Adrenal gland (tissue), 19 donors: ENCODE measurements at places on chromosomes 12 and 14.

GRCh38 chr12:93686572-93687356, 9.6 kb downstream of the CRADD start:
- DNase-seq = no peak

DNA sequence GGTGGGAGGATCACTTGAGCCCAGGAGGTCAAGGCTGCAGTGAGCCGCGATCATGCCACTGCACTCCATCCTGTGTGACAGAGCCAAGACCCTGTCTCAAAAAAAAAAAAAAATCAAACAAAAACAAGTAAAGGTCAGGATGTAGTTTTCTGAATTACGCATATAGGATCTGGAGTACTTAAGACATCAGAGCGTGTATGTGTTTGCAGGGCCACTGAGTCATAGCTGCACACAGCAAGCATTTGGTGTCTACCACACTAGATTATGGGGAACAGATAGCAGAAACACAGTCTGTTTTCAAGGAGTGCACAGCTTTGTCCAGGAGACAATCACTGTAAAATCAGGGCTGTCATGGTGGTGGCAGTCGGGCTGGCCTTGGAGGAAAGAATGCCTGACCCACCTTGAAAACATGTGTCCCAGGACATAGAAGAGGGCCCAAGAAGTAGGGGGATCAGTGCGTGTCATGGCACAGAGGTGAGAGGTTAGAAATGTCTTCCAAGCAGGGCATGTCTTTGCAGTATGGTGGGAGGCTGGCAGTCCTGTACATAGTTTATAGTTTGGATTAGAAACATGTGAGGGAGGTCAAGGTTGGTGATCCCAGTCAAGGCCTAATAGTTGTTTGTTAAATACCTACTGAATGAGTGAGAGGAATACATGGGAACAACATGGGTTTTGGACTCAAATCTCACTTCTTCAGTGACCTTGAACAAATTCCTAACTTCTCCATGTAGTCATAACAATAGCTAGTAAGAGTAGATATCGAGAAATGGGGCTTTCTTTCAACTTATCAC, 23.6 kb upstream of the C12orf71 start:
- DNase-seq = no peak

DNA sequence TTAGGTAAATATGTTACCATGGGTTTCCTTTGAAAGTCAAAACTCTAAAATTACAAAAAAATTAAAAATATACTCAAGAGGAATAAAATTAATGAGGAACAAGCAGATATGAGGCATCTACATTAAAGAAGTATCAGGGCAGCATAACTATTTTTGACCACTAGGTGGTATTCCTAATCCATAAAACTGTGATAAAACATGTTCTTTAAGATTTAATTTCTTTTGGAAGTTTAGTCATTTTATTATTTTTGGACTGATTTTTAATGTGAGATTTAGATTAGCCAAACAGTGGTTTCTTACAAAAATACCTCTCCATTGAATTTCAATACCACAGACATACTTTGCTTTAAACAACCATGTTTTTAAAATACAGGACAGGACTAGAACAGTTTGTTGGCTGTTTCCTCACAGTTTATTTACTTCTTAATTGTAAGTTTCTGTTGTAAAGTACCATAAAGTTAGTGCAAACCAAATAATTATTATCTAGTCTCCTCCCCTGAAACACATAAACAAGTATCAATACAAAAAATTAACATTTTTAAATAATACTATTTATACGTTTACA, 49.8 kb downstream of the NTS start:
- no peak for DNase-seq

GRCh38 chr12:12379831-12380730, 23.2 kb downstream of the BORCS5 start:
- DNase-seq = no peak

- DNase-seq = peak; percentile 71
Measured at GRCh38 chr14:51780006-51780692, 80.3 kb upstream of the GNG2 start.

DNA sequence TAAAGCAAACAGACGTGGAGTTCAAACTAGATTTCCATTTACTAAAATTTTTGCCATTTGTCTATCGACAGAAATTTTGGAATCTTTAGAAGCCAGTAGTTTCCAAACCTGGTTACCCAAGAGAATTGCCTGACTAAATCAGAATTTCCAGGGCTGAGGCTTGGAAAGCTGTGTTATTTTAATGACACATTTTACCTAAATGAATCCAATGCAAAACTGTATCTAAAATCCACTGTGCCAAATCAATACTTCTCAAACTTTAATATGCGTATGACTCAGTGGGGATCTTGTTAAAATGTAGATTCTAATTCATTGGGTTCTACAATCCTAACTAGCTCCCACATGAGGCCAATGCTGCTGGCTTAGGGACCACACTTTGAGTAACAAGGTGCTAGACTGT, 35.0 kb upstream of the TC2N start:
- no peak for DNase-seq

- no peak for DNase-seq
Measured at GRCh38 chr14:96309133-96309895, 53.3 kb downstream of the BDKRB1 start.

GRCh38 chr14:94066089-94066676, 14.8 kb downstream of the DDX24 start:
- no peak for DNase-seq

GRCh38 chr12:2372735-2373134, 319.9 kb downstream of the CACNA1C start:
- no peak for DNase-seq

GRCh38 chr14:51081712-51082111, 13.2 kb downstream of the TRIM9 start:
- DNase-seq = no peak

DNA sequence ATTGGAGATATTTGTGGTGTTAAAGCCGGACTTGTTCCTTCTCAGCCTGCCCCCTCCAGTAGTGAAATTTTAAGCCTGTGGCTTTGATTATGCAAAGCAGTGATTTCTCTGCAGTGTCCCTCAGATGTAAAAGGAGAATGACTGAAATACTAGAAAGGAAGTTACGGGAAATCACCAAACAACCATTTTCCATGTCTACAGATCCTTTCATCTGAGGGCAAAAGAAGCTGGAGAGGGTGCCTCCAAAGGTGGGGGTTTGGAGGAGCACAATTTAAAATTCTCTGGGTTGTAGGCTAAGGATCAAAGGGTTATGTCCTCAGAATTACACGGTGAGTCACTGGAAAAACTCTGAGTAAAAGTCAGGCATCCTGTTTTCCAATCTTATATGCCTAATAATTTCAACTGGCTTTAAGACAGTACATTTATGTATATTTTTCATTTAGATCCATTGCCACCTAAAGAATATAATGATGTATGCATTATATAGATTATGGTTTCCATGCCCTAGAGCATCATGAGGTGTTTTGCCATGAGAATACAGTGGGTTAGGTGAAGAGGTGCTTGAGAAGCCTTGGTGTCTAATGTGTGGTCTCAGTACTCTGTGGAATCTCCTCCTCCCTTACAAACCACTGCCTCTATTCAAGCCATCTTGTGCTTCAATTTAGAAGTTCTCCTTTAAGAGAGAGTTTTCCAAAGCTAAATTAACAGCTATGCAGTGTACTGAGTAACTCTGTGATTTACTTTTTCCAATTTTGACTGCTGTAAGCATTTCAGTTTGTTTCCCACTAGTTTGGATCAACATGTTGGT, 362.1 kb downstream of the RAD51B start:
- no peak for DNase-seq

DNA sequence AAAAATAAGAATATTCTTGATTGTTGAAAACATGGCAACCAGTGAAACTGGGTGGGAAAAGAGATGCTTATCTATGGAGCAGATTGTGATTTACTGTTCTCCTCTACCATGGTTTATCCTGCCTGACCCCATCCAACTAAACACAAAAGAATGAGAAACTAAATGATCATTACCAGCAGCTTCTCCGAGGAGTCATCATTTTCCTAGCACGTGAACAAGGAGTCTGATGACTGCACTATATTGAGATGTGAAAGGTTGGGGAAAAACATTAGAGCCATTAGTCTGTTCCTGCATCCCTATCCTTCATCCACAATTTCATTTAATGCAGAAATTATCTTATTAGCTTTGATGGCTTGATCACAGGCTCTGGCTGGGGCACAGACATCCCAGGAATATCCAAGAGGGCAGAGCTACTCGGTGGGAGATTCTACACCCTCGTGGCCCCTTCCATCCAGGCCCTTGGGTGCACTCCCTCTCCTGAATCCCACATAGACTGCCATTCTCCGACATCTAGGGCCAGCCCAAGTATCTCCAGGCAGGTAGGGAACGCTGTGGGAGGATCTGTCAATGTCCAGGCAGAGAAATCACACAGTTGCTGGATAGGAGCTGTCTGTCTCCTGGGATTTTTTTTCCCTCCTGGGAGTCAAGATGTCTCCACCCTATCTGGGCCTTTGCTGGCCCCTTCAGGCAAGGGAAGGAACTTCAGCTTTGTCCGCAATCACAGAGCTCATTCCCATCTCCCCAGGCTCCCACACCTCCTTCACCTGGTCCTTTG, 43.3 kb upstream of the DHRS4 start:
- DNase-seq = peak; percentile 49

DNA sequence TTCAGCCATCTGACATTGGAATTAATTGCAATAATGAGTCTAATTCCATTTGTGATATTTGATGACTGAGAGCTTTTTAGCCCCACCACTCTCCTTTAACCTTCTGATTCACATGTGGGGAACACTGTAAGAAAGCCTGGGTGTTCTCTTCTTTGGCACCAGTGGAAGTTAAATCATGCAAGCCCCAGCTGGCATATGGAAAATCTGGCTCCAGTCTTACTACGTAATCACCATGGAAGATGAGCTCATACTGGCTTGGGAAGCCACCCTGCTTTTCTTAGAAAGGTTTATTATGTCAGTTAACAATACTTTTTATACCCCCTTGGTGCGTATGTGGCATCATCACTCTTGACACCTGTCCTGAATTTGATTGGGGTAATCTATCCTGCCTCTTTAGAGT, 479.3 kb downstream of the SLC16A7 start:
- no peak for DNase-seq

DNA sequence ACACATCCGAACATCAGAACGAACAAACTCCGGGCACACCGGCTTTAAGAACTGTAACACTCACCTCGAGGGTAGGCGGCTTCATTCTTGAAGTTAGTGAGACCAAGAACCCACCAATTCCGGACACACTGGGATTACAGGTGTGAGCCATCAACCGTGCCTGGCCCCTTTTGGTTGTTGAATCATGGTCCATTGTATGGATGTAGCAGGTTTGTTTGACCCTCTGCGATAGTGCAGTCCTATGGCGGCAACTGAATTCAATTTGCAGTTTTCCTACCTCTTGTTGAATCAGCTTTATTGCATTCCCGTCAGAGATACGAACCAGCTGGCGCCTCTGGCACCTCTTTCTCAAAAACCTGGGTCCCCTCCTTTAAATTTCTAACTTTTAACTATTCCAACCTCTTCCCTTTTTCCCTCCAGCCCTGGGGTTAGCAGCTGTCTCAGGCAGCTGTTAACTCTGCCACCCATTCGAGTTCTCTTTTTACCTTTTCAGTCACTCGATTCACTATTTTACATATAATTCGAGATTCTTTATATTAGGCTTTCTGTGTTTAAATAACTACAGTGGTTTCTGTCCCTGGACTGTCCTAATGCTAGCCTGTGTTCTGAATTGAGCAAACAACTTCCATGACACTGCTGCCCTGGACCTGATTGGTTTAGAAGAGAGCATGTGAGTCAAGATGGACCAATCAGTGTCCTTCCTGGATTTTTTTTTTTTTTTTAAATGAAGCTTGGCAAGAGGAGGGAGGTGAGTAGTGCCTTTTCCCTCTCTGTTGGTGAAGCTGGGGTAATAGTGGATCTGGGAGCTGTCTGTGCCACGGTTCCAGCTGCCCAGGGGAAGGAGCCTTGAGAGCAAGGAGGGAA, 261.5 kb downstream of the PCNX1 start:
- DNase-seq = no peak

- DNase-seq = peak; percentile 84
Measured at GRCh38 chr14:69005432-69006148, 26.5 kb upstream of the ACTN1 start.

DNA sequence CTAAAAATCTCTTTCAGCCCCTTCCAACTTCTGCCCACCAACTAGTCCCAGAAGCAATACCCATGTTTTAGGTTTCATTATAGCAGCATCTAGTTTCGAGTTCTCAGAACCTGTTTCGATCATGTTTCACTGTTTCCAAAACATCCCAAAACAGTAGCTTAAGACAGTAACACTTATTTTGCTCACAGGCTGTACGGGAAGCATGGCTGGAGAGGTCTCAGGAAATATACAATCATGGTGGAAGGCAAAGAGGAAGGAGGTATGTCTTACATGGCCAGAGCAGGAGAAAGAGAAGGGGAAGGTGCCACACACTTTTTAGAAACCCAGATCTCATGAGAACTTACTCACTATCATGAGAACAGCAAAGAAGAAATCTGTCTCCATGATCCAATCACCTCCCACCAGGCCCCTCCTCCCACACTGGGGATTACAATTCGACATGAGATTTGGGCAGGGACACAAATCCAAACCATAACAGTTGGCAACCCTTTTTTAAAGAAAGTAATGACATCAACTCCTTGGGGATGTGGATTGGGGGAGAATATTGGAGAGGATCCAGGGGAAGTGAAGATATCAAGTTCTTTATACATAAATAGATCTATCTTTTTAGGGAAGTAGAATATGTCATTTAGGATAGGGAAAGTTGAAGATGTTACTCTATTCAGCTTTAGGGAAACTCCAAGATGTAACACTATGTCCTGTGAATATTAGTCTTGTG, 269.9 kb upstream of the PLEKHG7 start:
- no peak for DNase-seq

- no peak for DNase-seq
Measured at GRCh38 chr12:83046019-83046418, 359.3 kb downstream of the TMTC2 start.

DNA sequence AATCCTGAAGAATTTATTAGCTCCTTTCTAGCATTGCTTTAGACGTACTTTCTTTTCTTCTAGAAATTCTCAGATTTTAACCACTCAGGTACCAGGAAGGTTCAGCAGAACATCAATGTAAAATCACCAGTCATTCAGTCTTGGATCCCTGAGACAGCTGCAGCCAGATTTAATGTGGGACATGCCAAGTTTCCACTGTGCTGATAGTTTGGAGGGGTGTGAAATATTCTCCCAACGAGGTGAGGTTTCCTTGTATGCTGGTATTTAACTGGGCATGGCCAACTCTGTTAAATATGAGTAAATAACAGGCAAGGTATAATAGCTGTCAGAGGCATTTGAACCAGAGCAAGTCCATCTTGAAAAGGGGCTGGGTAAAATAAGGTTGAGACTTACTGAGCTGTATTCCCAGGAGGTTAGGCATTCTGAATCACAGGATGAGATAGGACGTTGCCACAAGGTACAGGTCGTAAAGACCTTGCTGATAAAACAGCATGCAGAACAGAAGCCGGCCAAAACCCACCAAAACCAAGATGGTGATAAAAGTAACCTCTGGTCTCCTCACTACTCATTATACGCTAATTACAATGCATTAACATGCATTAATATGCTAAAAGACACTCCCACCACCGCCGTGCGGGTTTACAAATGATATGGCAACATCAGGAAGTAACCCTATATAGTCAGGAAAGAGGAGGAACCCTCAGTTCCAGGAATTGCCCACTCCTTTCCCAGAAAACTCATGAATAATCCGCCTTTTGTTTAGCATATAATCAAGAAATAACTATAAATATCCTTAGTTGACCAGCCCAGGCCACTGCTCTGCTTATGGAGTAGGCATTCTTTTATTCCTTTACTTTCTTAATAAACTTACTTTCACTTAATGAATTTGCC, 75.2 kb upstream of the RASSF8 start:
- no peak for DNase-seq

- no peak for DNase-seq
Measured at GRCh38 chr12:12663644-12664294, 32.2 kb downstream of the GPR19 start.

- no peak for DNase-seq
Measured at GRCh38 chr14:99543985-99544384, 60.0 kb downstream of the CCDC85C start.
